Breast epithelium (tissue), 4 donors: ENCODE measurements at places on chromosomes 7 and 10. TPM values are rescaled to one million over a fixed set of nuclear protein-coding genes. Genes with fewer than 3 reads are reported as not detected.

The EPDR1 gene
- total RNA-seq = 37.8 TPM

The MRLN gene
- total RNA-seq = not detected

The MMRN2 gene
- total RNA-seq = 60.3 TPM

The STAMBPL1 gene
- 17.1 TPM for total RNA-seq

The BLNK gene
- 2.9 TPM for total RNA-seq

The OPALIN gene
- not detected for total RNA-seq

The KLHL7 gene
- total RNA-seq = 28.5 TPM

- DNase-seq = no peak
Measured at GRCh38 chr7:55177589-55178261, 158.9 kb downstream of the EGFR start.

DNA sequence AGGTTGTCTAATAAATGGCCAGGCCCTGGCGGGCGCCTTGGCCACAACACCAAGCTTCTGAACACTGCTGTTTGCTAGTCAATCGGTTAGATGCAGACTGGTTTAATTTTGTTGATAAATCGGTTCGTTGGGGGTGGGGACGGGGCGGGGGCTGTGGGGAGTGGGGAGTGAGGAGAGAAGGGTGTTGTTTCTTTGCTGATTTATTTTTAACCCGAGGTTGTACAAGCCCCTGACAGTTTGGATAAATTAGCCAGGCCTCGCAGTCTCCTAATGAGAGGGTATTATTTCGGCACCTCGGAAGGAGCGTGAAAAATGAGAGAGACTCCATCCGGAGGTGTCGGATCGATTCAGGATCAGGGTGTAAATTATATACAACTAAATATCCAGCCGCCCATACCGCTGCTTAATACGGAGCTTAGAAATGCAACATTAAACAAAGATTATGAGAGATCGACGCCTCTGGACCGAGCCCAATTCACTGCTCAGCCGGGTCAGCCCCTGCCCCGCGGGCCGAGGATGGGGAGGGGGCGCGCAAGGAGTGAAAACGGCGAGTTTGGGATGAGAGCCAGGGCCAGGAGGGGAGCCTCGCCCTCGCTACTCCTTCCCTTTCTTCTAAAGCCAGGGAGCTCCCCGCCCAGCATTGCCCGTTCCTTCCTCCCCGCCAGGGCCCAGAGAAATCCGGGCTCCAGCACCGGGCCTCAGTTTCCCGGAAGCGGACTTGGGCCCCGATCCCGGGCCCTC is 8.0 kb downstream of the UNCX start:
- DNase-seq = no peak

- DNase-seq = no peak
Measured at GRCh38 chr10:44393834-44394547, 9.1 kb upstream of the CXCL12 start.

- no peak for DNase-seq
Measured at GRCh38 chr7:91814189-91814588, 66.3 kb downstream of the MTERF1 start.

- DNase-seq = no peak
Measured at GRCh38 chr10:74418285-74418872, 267.4 kb downstream of the ADK start.

DNA sequence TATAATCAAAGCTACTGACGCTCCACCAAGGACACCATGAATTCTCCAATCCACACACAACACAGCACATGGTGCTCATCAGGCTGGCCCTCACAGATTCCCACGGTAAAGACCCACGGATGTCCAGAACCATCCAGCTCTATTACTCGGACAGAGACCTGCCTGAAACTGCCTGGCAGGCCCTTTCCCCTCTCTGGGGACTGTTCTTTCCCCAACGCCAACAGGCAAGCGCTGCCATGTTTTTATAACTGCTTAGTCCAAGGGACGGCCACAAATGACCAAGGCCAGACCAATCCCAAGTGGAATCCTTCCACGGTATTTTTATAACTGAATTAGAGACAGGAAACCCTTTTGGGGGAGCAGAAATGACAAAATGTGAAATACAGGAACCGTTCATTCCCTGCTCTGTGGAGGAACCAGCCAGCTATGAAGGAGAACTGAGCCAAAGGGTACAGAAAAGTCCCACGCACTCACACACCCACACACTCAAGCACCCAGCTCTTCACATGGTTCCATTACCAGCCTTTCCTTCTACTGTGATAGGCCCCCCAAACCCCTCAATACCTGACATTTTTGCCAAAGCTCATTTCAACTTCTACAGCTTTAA is 4.1 kb downstream of the PIP4K2A start:
- DNase-seq = no peak

GRCh38 chr10:101236376-101237080 is 7.3 kb upstream of the LBX1 start:
- DNase-seq = no peak

DNA sequence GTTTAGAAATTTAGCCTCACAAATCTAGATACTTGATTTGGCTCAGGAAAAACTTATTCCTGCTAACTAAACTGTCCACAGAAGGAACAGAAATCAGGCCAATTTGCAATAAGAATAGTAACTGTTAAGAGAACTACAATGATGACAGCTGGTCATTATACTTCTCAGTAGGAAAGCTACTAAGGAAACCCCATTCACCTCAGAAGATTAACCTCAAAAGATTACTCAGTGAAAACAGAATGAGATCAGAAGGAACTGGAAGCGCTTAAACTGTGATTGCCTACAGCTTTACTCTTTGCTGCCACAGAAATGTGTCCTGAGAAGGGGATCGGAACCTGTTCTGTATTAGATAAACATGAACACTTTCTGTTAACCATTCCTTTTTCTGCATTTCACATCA is 24.3 kb upstream of the DNAJB12 start:
- DNase-seq = no peak

- DNase-seq = no peak
Measured at GRCh38 chr10:55232553-55232952, 431.5 kb upstream of the PCDH15 start.

DNA sequence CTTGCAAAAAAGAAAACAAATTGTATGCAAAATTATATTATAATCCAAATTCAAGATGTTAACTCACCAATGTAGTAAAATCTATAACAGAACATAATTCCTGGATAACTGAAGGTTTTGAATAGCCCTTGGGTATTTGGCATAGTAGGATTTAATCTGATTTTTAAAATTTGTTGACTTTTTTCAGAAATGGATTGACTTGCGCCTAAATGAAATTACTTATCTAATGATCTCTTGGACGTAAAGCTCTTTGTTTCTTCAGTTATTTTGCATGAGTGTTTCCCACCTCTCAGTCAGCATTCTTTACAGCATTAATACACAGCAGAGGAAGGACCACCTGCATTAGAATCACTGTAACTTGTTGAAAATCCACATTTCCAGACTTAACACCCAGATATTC is 169.6 kb downstream of the SEPTIN7 start:
- DNase-seq = no peak

- DNase-seq = no peak
Measured at GRCh38 chr7:36044101-36044892, 108.8 kb upstream of the EEPD1 start.

- no peak for DNase-seq
Measured at GRCh38 chr10:28684986-28685580, 7.8 kb downstream of the BAMBI start.

GRCh38 chr7:46156853-46157252 is 235.8 kb upstream of the IGFBP3 start:
- no peak for DNase-seq

GRCh38 chr7:140229101-140229525 is 52.3 kb upstream of the KDM7A start:
- DNase-seq = no peak

DNA sequence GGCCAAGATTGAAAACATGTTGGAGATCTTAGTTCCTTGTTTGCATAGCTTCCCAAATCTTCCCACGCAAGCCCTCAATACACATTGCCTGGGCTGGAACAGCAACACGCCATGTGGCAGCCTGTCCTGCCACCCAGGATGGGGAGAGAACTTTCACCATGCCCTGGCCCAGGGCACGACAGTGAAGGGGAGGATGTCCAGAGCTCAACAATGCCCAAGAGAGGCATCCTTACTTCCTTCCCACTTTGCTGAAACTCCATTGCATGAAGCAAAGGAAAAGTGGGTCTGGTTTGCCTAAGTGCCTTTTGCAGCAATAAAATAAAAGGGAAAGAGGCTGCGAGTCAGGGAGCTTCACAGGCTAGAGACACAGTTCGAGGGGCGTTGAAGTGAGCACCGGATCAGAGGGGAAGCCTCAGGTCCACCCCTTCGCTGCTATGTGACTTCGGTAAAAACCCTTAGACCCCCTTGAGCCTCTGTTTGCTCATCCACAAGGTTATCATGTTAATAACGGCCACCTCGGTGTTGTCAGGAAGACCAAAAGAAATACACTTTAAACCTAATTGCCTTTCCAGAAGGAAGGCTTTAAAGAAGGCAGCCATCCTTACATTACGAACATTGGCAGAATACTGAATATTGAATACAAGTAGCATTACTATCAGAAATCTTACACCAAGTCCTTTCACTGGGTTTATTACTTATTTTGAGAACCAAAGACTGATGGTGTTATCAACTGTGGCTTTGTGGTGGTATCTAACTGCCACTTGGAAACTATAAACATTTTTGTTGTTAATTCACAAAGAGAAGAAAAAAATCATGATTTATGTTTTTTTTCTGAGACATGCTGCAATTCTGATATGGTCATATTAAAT is 133.3 kb downstream of the ICA1 start:
- no peak for DNase-seq

DNA sequence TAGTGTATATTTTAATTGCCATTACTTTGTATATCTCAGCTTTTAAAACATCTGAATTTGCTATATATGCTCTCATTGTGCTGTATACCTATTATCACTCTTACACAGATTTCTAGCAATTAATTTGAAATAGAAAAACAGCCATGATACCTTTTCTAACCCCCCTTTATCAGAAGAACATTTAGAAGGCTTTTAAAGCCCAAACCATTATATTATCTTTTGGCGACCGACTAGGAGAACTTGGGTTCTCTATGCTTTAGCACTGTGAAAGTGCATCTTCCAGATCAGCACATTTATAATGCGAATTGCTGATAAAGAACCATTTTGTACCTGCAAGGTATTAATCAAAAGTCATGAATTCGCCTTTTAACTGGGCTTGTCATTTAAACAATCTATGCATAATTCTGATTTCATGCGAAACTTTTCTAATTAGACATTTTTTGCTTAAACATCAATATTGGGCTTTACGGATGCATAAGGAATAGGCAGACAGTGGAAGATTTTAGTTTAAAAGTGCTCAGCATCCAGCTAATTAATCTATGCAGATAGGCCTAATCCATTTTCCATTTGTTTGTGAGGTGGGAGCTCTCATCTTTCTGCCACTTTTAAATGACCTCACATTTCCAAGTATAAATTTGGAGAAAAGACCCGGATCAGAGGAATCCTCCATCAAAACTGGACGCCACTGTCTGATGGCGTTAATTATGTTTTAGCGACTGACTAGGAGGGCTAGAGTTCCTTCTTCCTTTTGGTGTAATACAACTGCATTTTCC is 1.2 kb upstream of the MLLT10 start:
- no peak for DNase-seq

GRCh38 chr7:135856356-135857144 is 107.9 kb upstream of the FAM180A start:
- no peak for DNase-seq

GRCh38 chr10:60021361-60021760 is 115.0 kb upstream of the CCDC6 start:
- no peak for DNase-seq

DNA sequence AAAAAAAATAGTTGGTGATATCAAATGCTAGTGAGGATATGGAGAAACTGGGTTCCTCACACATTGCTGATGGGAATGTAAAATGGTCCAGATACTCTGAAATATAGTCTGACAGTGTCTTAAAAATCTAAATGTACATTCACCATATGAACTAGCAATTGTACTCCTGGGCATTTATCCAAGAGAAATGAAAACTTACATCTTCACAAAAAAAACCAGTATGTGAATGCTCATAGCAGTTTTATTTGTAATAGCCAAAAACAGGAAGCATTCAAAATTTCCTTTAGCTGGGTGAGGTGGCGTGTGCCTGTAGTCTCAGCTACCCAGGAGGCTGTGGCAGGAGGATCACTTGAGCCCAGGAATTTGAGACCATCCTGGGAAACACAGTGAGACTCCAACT is 2.1 kb upstream of the SSC4D start:
- DNase-seq = no peak

DNA sequence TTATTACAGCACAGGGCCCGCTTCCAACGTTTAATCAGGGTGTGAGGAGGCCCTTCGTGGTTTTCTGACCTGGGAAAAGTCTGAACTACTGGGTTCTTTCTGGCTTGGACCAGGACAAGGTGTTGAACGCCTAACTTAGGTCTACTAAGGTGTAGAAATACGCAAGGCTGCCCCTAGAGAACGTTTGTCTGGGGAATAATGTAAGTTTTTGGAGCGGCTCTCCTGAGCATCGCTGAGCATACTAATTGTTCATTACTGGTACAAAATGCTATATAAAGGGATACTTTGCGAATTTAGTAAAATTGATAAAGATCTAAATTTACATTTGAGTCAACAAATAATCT is 32.4 kb upstream of the TOMM7 start:
- DNase-seq = no peak

GRCh38 chr10:5283305-5284158 is 81.2 kb upstream of the UCN3 start:
- no peak for DNase-seq

DNA sequence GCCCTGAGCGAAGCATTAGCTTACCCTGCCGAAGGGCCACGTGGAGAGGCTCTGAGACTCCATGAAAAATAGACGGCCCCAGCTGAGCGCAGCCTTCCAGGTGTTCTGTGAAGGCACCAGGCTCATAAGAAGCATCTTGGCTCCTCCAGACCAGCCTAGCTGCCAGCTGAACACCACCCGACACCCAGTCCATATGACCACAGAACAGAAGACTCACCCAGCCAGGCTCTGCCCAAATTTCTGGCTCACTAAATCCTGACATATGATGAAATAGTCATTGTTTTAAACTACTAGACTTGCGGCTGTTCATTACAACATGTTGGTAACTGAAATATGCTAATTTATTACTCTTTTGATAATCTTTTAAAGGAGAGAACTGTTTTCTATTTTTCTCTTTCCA is 99.5 kb upstream of the ABI1 start:
- DNase-seq = no peak

DNA sequence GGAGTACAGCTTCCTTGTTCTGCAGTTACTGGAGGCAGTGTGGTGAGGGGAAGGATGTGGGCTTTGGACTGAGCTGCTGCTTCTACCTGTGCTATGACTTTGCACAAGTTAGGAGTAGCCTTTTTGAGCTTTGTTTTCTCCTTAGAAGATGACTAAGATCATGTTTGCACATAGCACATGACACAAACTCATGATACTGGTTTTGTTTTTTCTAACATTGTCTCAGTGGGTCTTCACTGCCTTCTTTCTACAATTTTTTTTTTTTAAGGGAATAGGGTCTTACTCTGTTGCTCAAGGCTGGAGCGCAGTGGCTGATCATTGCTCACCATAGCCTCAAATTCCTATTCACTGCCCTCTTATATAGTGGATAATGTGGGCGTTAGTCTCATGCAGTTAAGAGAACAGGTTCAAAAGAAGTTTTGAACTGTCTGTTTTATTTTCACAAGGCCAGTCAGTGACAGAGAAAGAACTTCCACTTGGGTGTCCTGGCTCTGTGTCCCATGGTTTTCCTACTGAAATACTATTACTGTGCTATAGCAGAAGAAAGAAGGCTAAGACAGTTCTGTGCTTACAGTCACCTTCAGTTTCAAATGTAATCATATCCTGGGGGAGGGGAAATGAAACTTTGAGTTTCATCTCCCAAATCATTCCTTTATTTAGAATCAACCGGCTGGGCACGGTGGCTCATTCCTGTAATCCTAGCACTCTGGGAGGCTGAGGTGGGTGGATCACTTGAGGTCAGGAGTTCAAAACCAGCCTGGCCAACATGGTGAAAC is 72.0 kb downstream of the KAT6B start:
- no peak for DNase-seq
